Chondrocyte (in vitro differentiated cells): ENCODE measurements at places on chromosomes 4 and X. TPM values are rescaled to one million over a fixed set of nuclear protein-coding genes. Genes with fewer than 3 reads are reported as not detected.

The RAB41 gene
- not detected in 3 replicates for total RNA-seq

The GLRA3 gene
- not detected in 3 replicates for total RNA-seq

The ITM2A gene
- 0.56 TPM in 1 of 3 replicates, not detected in the others for total RNA-seq

The BEX3 gene
- 139 to 196 TPM (median 148 TPM) in 3 replicates for total RNA-seq

The MMRN1 gene
- not detected in 3 replicates for total RNA-seq

The ABLIM2 gene
- 0.47 to 0.70 TPM (median 0.64 TPM) in 3 replicates for total RNA-seq

The RNF175 gene
- 0.62 to 1.2 TPM (median 0.99 TPM) in 3 replicates for total RNA-seq

The SPON2 gene
- 158 to 184 TPM (median 162 TPM) in 3 replicates for total RNA-seq

GRCh38 chrX:52118262-52118661, 49.3 kb upstream of the MAGED4B start:
- H3K36me3 ChIP-seq = no peaks in the 10 kb centered on the region
- H3K4me1 ChIP-seq = no peaks in the 10 kb centered on the region
- H3K27ac ChIP-seq = no peak overlapping the region
- no peak overlapping the region for H3K4me3 ChIP-seq
- peaks cover 2% of the 10 kb centered on the region for H3K27me3 ChIP-seq

DNA sequence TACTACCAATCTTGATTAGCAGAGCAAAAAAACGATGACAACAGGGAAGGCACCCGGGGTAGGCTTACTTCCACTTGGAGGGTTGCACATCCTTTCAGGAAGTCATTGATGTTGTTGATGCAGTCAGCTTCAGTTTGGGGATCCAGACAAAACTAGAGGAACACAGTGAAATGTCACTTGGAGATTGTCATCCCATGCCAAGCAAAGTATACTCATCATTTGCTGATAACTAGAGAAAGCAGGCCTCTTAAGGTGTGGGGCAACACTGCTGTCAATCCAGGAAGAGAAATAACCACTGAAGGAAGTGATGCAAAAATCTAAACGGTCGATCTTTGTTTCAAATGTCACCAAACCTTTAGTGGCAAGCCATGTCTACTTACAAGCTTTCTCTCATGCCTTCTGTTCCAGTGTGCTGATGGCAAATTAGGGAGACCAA, 1.4 kb downstream of the ARHGEF6 start:
- H3K27ac ChIP-seq = no peak overlapping the region
- no peak for DNase-seq
- H3K36me3 ChIP-seq = no peaks in the 10 kb centered on the region
- no peaks in the 10 kb centered on the region for H3K27me3 ChIP-seq
- H3K4me3 ChIP-seq = no peak overlapping the region
- no peaks in the 10 kb centered on the region for H3K4me1 ChIP-seq

- H3K4me1 ChIP-seq = no peaks in the 10 kb centered on the region
- H3K27ac ChIP-seq = no peak overlapping the region
- no peaks in the 10 kb centered on the region for H3K36me3 ChIP-seq
- DNase-seq = no peak
Measured at GRCh38 chrX:40380655-40381488, 199.9 kb upstream of the ATP6AP2 start.

DNA sequence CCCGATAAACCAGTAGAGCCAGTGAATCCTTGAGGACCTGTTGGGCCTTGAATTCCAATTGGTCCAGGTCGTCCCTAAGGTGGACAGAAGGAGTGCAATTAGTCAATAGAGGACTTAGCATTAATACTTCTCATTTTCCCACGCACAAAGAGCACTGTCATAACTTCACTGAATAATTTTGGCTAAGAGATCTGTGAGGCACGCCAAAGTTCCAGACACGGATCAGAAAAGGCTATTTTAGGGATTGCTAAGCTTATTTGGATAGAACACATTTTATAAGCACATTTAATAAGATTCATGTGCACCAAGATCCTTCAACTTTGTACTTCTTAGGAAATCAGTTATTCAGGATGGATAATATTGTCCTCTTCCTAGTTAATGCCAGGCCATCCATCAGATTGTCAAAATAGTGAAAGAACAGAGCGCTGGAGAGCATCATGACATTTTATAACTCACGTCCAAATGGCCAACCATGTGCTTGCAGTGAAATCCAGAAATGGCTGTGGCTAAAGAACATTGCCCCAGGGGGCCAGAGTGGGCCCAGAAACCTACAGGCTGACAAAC, 129.8 kb downstream of the ATG4A start:
- H3K4me3 ChIP-seq = no peak overlapping the region
- no peak overlapping the region for H3K27ac ChIP-seq
- peaks cover 14% of the 10 kb centered on the region for H3K4me1 ChIP-seq
- H3K36me3 ChIP-seq = peaks cover 2% of the 10 kb centered on the region
- H3K27me3 ChIP-seq = no peaks in the 10 kb centered on the region

DNA sequence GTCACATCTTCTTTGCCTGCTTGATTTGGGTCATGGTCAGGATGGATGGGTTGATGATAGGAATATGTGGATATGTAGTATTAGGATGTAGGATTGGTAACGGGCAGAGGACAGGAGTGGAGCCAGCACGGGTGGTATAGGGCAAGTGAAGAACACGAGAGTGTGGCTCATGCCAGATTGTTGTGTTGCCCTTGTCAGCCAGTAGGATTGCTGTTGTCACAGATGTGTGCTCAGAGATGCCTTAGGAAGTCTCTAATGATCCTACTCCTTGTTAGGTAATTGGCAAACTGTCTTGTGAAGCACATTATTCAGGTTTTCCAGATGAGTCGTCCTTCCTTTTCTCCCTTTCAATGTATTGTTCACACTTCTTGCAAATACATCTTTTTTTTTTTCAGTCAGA, 5.5 kb downstream of the ATP10D start:
- no peak for DNase-seq
- peaks cover 9% of the 10 kb centered on the region for H3K36me3 ChIP-seq
- H3K27me3 ChIP-seq = no peaks in the 10 kb centered on the region
- H3K4me1 ChIP-seq = peaks cover 47% of the 10 kb centered on the region
- H3K27ac ChIP-seq = no peak overlapping the region

- peaks cover 11% of the 10 kb centered on the region for H3K27me3 ChIP-seq
- no peak overlapping the region for H3K27ac ChIP-seq
- no peaks in the 10 kb centered on the region for H3K4me1 ChIP-seq
- H3K36me3 ChIP-seq = no peaks in the 10 kb centered on the region
Measured at GRCh38 chr4:54428940-54429339, 199.8 kb downstream of the PDGFRA start.

DNA sequence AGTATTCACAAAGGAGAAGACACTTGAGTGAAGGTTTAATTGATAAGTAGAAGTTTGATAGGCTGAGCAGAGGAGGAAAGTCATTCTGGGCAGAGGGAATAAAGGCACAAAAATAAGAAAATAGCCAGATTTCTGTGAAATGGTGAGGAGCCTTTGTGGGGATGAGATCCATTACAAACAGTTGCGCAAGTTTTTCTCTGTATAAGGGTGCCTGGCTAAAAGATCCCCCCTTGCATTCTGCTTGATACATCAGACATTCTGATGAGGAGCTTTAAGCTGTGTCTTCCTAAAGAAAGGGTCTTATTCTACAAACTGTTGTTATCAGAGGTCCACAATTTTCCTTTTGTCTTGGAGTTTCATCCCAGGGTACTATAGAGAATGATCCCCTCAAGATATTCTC, 112.0 kb downstream of the ARHGAP36 start:
- H3K4me3 ChIP-seq = no peak overlapping the region
- no peak overlapping the region for H3K27ac ChIP-seq
- no peak for DNase-seq
- H3K36me3 ChIP-seq = no peaks in the 10 kb centered on the region
